ENCODE measurements at places on chromosomes 16 and 17. TPM values are rescaled to one million over a fixed set of nuclear protein-coding genes. Genes with fewer than 3 reads are reported as not detected.

Gene KRT40
- total RNA-seq = not detected

Gene SLC12A4
- total RNA-seq = 65.6 TPM

Gene KRTAP2-1
- total RNA-seq = not detected

Gene NOD2
- not detected for total RNA-seq

Gene CLEC19A
- total RNA-seq = not detected

All from fibroblast of the aortic adventitia (primary cell).